Dorsolateral prefrontal cortex (tissue), 122 donors: ENCODE measurements at places on chromosomes 16 and 17.

GRCh38 chr17:58112970-58113631 lies 29.9 kb downstream of the DYNLL2 start:
- peak; percentile 67 for DNase-seq

DNA sequence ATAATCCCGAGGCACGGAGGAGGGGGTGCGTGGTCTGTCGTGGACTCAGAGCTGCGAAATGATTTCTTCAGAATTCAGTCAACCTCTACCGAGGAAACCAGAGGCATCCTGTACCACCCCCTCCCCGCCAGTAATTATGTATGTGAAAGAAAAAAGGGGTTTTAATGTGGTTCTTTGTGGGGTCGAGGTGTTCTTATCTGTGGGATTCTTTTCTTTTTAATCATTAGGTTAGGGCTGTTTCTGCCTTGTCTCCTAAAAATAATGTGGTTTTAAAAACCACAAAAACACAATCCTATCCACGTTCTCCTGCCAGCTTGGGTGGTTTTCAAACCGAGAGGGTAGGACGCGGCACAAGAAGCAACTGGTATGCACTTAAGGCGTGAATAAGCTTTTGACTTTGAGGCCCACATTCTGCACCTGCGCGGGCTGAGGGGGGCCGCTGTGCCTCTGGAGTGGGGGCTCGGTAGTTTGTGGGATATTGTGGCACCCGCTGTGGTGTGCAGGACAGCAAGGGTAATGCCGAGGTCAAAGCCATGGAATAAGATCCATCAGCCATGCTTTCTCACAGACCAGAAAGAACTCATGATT lies 1.0 kb downstream of the SLC47A1 start:
- no peak for DNase-seq

- DNase-seq: no peak
These were observed at the start of gene CA5A for GRCh38 chr16:87936375-87937230. CA5A (minus strand) TSS chr16:87936529; CDS start chr16:87936450, 79 bp downstream.

DNA sequence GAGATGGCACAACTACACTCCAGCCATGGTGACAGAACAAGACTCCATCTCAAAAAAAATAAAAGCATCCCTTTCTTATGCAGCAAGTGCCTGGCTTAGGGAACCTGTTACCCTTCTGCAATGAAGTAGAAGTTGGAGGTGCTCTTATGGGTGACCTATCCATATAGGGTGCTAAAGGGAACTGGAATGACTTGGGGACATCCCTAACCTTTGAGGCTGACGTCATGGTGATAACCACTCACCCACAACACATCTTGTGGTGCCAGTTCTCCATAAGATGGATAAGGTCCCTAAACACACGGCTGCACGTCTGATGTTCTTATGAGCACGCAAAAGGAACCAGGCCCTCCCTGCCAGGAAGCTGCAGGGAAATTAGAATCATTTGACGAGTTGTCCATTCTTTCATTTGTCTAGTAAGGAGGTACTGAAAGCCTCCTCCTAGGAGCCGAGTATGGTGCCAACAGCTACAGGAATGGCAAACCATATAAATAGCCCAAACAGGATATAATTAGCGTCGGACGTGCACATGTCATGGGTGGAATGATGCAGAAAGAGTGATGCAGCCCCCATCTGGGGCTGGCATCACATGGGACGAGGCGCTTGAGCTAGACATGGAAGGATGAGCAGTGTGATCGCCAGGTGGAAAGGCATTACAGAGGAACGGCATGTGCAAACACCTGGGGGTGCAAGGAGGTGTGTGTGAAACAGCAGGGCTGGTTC lies 52.5 kb downstream of the ARHGAP27 start:
- DNase-seq: no peak

DNA sequence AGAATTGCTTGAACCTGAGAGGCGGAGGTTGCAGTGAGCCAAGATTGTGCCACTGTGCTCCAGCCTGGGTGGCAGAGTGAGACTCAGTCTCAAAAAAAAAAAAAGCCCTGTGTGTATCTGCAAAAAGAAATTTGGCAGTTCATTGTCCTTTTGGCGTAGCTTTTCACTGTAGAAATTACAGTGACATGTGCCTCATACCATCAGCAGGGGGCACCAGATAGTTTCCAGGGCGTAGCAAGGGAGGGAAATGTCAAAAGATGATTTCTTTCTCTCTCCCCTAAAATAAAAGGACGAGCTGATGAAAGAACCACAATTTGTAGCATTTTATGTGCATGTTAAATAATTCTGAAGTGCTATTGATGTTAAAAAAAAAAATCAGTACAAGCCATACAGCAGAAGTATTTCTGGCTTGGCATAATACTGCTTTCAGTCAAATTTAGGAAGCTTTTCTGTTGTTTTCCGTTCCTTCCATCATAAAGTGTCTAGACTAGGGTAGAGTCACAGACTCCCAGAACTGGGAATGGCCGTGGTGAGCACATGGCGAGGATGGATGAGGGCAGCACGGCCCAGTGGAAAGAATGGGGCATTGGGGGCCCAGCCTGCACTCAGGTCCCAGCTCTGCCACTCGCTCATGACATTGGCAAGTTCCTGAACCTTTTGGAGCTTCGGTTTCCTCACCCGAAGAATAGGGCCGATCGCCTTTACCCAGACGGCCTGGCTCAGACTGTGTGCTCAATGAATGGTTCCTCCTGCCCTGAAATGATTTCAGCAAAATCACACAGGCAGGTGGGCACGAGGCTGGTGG lies 59.8 kb upstream of the RPH3AL start:
- DNase-seq: peak; percentile 40

- no peak for DNase-seq
These were observed 146.4 kb upstream of the KCNJ16 start for GRCh38 chr17:69928611-69929010.

DNA sequence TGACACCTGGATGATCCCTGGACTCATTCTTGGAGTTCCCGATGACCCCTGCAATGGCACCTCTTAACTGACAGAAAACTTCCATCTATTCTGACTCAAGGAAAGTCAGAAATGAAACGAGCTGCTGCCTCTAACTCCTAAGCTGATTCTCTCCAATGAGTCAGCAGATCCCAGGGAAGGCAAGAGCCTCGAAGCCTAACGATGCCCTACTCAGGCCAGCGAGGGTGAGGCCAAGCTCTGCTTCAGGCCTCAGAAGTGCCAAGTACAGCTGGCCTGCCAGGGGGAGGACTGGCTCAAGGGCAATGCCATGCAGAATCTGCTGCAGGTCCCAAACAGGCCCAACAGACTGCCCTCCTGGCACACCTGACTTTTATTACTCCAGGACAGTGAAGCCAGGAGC lies 36.3 kb downstream of the PLXDC1 start:
- no peak for DNase-seq

DNA sequence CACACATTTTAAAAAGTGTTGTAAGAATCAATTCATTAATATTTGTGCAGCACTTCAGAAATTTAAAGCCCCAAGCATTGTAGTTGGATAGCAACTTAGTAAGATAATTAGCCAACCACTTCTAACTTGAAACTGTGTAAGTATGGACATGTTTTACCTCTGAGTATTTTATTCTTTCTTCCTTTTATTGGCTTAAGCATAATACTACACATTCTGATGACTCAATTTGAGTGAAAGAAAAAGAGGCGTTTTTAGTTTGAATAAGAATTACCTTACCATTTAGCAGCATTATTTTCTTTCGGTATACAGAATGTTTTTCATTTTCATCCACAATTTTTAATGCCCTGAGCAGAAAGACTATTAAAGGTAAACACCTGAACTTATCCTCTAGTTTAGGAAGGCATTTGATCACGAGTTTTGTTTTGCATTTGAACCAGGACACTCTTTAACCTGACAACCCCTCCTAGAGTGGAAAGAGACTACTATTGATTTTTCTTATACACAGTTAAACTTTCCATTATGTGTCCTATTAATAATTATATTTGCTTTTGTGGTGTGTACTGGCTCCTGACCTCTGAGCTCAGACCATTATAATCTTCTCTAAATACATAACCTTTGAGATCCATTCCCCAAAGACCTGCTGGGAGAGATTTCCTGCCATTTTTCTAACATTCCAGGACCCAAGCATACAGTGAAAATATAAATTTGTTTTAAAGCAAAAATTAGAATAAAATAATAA lies 9.2 kb downstream of the NACA2 start:
- no peak for DNase-seq

GRCh38 chr16:89506113-89506504 lies 2.1 kb upstream of the SPG7 start:
- DNase-seq: no peak

DNA sequence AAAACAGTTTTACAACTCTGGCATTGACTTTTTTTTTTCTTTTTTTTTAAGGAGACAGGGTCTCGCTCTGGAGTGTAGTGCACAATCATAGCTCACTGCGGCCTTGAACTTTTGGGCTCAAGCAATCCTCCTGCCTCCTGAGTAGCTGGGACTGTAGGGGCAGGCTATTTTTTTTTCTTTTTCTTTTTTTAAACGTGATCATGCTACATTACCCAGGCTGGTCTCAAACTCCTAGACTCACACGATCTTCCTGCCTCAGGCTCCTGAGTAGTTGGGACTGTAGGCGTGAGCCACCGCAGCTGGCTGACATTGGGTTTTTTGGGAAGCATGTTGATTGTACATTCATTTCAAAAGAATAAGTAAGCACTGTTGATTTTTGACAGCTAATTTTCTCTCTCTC lies 32.1 kb downstream of the TNRC6A start:
- DNase-seq: no peak

DNA sequence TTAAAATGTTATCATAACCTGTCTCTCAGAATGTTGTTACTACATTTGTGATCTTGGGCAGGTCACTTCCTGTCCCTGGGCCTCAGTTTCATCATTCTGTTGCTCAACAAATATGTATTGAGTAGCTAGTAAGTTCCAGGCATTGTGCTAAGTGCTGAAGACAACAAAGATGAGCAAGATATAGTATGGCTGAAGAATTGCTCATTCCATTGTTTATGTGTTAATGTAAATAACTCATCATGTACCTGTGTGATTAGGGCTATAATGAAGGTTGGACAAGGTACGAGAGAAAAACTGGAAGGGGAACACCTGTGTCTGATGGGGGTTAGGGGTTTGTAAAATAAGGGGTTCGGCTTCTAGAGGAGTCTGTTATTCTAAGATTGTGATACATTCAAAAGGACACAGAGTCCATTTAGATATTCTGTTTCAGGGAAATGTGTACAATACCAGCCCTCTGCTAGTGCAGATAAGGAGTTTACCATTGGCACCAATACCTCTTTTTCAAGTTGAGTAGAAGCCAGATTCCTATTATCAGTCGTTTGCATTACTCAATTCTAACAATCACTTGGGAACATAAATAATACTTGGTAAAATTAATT lies 20.0 kb downstream of the TUBG1 start:
- no peak for DNase-seq

DNA sequence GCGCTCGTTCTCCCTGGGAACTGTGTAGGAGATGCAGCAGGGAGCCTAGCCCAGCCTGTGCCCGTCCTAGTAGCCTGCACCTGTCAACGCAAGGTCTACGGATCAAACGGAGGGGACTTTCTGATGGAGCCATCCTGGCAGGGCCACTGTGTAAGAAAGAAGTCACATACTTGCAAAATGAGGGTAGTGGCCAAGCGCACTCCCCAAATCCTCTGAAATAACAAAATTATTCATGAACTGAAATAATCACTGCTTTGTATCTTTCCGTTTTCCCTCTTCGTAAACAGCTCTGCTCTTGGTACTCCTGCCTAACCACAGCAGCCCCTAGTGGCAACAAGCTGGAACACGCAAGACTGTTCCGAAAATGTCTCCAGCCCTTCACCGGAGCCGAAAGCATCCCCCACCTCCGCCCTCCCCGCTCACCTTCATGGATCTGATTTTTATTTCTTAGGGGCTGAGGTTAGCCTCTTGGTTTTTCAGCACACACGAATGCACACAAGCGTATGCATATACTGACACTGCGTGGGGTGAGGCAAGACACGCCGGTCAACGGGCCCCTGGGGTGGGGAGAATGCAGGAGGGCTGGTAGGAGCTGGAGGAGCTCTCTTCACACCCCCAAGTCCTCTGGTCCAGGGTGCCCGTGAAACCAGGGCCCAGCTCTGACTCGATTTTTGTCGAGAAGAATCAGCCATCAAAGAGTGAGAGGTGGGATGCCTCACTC lies 100.8 kb downstream of the ABCC12 start:
- peak; percentile 78 for DNase-seq

- DNase-seq: no peak
These were observed 401.4 kb downstream of the GRIN2A start for GRCh38 chr16:9780831-9781230.

GRCh38 chr17:30376621-30377452 lies 1.9 kb upstream of the CPD start:
- DNase-seq: no peak

DNA sequence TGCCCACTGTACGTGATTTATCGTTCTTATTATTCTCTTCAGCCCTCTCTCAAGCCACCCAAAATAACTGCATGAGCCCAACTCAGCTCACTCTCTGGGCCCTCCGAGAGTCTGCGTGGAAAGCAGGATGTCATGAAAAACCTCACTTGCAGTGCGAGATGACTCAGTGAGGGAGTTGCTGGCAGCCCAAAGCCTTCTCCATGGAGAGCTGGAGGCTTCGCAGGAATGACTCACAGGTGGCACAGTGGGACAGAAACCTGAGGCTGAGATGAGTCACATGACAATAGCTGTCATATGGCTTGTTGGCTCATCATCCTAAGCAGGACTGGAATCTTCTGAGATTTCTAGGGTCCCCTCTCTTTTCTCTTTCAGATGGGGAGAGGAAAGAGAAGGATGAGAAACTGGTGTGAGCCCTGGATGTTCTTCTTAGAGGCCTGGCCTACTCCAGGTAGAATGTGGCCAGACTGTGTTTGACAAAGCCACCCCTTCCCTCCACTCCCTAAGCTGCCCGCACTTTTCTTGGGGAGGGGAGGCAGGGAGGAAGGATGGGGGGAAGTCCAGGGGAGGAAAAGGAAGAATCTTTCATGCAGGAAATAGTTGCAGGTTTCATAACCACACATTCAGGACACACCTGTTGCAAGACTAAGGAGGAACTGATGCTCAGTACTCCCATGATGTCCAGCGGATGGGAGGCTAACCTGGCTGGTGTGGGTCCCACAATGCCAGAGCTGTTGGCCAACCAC lies 160.6 kb upstream of the RPL38 start:
- peak; percentile 72 for DNase-seq

- DNase-seq: no peak
These were observed 1.7 kb upstream of the HSD11B2 start for GRCh38 chr16:67429053-67429798.

DNA sequence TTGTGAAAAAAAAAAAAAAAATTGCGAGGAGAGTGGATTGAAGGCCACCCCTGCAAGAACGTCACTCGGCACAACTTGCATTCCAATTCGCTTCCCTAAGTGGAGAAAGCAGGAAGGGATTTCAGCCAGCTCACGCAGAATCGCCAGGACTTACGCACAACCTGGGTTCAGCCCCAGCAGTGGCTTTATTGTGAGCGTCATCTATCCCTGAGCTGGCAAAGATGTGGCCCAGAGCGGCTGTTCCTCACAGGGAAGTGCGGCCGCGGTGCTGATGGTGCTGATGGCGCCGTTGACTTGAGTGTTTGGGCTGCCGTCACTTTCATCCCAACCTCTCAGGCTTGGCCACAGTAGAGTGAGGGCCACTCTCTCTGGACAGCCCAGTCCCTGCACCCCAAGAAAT lies 197.6 kb downstream of the NTN1 start:
- no peak for DNase-seq

DNA sequence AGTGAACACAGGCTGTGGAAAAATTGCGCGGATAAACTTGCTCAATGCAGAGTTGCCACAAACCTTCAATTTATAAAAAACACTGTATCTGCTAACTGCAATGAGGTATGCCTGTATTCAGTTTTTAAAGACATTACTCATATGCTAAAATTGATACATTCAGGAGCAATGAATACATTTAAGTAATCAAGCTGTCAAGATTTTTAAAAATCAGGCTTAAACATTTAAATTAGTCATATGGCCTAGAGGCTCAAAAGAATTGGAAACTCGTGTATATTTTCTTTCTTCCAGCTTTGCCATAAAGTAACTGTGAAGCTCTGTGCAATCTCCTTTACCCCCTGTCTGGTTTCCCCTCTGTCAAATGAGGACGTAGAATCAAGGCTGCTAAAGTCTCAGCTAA lies 4.1 kb downstream of the SYNRG start:
- DNase-seq: no peak
